ENCODE measurements at places on chromosomes 7 and 10.
A peak's percentile ranks its signal among the peaks of the same experiment; 100 is the strongest.

- DNase-seq = peak; percentile 67
Measured at GRCh38 chr10:69092959-69093850, 5.3 kb downstream of the SRGN start.

GRCh38 chr7:33233659-33234058 lies 104.3 kb downstream of the BBS9 start:
- no peak for DNase-seq

DNA sequence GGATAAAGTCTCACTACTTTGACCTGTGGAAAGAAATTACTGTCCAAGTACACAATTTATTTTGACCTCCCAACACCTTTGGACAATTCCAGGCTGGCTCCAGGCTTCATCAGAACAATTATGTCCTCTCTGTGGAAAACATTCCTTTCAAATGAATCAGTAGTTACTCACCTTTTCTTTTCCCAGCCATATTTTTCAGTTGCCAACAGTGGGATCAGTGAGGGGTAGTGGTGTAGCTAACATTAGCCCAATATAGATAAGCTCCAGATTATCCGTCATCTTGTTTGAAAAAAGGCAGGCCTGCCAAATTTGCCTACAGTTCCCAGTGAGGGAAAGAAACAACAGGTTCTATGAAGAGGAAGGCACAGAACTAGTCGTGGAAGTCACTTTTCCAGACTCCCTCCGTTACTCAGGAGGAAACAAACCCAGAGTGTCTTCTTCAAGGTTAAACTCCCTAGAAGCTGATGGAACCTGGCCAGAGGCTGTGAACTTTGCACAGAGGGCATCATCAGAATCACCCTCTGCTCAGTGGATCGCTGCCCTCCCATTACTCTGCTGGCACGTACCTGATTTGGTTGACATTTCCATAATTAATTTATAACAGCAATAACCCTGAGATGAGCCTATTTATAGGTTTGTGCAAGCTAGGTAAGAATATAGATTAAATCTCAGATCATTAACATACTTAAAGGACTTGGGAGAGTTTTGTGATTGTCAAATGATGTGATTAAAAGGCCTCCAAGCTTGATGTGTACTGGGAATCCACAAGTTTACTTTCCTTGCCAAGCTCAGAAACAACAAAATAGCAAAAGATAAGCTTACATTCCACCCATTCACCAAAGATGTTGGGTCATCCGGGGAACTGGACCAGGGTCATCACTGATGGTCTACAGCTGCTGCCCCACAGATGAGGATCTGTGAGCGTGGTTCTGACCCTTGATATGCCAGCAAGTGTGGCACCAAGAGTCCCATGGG lies 654.6 kb upstream of the GALNT17 start:
- DNase-seq = no peak

DNA sequence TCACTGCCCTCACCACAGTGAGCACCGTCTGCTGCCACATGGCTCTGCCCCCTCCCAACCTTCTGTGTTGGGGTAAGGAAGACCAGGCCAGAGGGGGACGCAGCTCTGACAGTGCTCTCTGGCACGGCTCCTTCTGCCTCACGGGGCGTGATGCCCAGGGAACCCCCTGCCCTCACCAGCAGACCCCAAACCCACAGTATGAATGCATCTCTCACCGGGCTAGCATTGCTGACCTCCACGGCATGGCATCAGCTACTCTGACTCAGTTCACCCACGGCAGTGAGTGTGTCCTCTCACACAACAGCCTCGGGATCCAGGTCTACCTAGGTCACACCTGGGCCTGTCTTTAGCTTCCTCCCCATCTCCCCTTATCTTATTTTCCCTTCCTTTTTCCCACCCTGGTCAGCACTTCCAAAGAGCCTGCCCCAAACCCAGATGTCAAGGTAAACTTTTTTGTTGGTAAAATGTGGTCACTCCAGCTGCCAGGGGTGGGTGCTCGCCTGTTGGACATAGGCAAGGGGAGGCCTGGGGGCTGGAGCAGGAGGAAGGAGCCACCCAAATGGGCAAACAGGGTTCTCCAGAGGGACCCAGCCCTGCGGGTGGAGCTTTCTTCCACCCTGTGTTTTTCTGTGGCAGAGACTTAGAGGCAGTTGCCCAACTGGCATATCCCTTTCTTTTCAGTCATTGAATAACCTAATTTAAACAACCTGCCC lies 4.4 kb downstream of the CALML3 start:
- no peak for DNase-seq

DNA sequence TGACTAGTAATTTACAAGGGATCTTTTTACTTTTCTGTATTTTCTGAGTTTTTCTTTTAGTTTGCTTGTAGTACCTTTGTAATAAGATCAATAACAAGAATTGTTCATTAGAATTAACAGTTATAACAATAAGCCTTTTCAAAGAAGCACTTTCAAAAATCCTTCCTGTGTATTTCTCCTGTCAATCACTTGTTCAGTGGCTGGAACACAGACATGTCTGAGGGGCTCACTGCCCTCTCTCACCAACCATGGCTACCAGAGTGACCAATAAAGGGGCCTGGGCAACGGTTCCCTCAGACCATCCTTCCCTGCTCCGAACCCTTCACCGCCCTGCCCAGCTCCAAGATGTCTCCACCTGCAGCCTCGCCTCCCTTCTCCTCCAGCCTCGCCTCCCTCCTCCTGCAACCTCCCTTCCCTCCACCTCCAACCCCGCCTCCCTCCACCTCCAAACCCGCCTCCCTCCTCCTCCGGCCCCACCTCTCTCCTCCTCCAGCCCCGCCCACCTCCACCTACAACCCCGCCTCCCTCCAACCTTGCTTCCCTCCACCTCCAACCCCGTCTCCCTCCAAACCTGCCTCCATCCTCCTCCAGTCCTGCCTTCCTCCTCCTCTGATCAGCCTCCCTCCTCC lies 353.4 kb downstream of the TNS3 start:
- DNase-seq = no peak

GRCh38 chr7:82729172-82730030 lies 285.8 kb upstream of the CACNA2D1 start:
- no peak for DNase-seq

- no peak for DNase-seq
Measured at GRCh38 chr7:135386181-135386580, 123.7 kb downstream of the CNOT4 start.

GRCh38 chr7:26499315-26499897 lies 207.7 kb downstream of the SNX10 start:
- no peak for DNase-seq

GRCh38 chr10:55873485-55873884 lies 487.6 kb downstream of the ZWINT start:
- no peak for DNase-seq

GRCh38 chr7:31175672-31176071 lies 123.6 kb downstream of the ADCYAP1R1 start:
- DNase-seq = no peak

GRCh38 chr10:99329554-99330346 lies 594 bp downstream of the CNNM1 start:
- no peak for DNase-seq

DNA sequence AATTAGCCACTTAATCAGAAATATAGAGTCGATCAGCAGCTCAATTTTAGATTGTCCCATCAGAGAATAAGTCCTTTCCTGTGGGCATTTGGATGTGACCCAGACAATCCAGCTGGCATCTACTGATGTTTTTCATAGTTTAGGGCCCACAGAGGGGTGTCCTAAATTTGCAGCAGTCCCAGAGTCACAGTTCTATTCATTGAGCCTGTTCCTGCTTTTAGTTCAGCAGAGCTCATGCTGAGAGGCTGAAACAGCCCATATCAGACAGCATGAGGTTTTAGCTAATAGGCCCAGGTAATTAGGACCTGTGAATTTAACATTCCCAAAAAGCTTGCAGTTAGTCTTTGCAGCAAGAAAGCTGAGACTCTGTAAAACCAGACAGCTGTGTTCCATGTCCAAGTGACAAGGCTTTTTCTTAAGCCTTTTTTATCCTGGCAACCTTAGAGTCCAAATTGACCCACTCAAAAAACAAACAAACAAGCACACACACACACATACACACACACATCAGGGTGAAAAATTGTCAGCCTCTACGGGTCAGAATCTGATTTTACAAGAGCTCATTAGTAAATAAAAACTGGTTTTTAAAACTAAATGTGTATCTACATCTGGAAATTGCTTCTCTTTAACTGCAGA lies 33.7 kb downstream of the ANKIB1 start:
- DNase-seq = no peak

DNA sequence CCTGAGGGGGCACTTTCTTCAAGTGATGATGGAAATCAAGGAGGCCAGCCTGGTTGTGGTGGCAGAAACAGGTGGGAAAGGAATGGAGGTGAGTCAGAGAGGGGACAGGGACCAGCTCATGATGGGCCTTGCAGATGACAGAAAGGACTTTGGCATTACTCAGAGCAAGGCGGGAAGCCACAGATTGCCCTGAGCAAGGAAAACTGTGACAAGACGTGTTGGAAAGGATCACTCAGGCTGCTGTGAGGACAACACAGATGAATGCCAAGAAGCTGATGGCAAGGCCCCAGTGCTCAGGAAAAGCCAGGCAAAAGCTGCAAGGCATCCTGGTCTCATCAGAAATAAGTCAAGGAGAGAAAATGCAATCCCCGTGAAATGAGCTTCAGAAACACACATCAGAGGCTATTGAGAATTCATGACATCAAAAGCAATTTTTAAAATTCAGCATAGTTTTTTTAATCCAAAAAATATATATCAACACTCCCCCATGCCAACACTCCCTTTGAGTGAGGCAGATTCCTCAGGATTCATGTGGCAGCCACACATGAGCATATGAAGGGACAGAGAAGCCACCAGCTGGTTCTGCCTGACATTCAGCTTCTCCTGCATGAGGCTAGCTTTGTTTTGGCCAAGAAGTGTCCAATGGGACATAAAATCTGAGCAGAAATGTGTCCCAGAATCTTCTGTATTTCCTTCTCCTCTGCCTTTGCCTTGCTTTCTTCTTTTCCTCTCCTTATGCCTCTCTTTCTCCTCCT lies 244.5 kb upstream of the MYO3A start:
- no peak for DNase-seq

DNA sequence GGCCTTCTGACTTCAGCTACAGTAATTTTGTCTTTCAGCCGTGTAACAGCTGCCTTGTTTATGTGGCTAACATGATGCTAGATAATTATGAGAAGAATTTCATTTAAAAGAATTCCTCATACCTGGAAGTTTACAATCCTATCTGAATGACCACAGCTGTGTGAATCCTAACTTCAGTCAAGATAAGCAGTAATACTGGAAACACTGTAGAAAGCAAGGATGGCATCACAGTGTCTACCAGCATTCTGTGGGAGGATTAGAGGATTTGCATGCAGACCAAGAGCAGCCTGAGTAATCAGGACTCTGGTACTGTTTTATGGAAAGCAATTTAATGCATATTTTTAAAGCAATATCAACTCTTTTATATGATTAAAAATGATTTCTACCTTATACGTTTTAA lies 282.4 kb downstream of the EXOC4 start:
- no peak for DNase-seq

DNA sequence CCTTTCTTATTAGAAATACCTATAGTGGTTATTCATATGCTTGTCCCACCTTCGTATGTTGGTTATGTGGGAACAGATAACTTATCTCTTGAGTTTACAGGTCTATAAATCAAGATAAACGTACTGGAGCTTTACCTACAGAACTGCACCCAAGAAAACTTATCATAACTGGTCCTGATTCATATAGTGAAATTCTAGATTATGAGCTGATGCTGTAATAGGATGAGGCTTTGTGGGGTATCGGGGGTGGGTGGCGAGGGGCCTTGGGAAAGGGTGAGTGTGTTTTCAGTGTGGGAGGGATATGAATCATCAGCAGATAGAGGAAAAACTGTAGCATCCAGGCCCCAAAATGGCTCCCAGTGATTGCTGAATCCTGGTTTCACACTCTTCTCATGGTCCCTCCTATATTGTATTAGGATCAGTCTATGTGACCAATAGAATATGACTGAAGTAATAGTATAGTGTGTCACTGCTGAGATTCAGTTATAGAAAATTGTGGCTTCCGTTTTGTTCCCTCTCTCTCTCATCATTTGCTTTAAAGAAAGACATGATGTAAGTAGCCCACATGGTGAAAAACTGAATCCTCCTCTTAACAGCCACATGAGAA lies 706.8 kb upstream of the LRRTM3 start:
- DNase-seq = no peak

- no peak for DNase-seq
Measured at GRCh38 chr7:122423591-122423990, 119.0 kb upstream of the FEZF1 start.

- no peak for DNase-seq
Measured at GRCh38 chr10:29479081-29479925, 155.5 kb downstream of the SVIL start.

GRCh38 chr10:35700487-35700882 lies 58.4 kb upstream of the FZD8 start:
- no peak for DNase-seq

DNA sequence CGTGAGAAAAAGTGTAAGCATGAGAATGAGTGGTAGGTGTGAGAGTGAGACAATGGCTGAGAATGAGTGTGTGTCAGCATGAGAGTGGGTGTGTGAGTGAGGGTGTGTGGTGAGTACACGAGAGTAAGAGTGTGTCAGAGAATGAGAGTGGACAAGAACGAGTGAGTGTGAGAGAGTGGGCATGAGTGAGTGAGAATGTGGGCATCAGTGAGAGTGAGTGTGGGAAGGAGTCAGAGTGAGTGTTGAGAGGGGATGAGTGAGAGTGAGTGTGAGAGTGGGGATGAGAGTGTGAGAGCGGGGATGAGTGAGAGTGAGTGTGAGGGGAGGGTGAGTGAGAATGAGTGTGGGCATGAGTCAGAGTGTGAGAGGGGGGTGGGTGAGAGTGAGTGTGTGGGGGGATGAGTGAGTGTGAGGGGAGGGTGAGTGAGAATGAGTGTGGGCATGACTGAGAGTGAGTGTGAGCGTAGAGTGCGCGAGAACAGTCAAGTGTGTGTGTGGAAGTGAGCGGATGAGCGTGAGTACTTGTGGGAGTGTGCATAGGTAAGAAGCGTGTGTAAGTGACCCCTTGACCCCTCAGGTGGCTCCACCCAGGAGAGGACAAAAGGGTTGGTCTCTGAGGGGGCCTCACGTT lies 75.8 kb downstream of the GOLGA7B start:
- DNase-seq = no peak

GRCh38 chr10:35876248-35876647 lies 234.2 kb upstream of the FZD8 start:
- peak; percentile 22 for DNase-seq

DNA sequence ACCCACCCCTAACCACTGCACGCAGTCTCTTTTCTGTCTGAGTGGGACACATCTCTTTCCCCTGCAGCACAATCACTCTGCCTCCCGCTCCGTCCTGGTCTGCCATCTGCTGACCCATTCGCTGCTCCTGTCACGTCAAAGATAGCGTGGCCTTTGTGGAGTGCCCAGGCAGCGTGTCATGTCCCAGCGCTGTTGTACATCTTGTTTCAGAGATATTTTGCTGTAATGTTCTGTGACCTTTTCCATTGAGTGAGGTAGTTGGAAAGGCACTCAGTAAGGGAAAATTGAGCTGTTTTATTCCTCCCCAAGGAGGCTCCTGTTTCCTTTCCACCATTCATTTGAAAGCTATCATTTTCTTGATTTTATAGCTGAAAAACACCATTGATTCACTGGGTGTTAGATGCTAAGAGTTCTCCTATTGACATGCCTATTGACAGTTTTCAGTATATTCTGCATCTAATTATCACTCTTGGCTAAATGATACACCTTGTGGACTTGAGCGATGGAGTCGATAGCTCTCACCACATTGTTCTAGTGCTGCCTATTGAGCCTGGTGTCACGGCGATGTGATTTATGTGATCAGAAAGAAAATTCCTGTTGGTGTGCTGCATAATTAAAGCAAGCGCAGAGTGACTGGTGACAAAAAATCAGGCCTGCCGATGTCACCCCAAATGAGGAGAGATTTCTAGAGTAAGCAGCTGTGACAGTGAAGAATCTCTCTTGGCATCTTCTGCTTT lies 372.6 kb downstream of the LRMDA start:
- no peak for DNase-seq
